SK-N-SH treated with all-trans-retinoic acid at 6 μM for 48 hours (cell line): ENCODE measurements at places on chromosomes 2 and 18.

GRCh38 chr2:109456776-109457175 lies 157.0 kb downstream of the SEPTIN10 start:
- no peak for ATAC-seq

GRCh38 chr18:55007602-55008001 lies 48.3 kb upstream of the CCDC68 start:
- no peak for ATAC-seq

DNA sequence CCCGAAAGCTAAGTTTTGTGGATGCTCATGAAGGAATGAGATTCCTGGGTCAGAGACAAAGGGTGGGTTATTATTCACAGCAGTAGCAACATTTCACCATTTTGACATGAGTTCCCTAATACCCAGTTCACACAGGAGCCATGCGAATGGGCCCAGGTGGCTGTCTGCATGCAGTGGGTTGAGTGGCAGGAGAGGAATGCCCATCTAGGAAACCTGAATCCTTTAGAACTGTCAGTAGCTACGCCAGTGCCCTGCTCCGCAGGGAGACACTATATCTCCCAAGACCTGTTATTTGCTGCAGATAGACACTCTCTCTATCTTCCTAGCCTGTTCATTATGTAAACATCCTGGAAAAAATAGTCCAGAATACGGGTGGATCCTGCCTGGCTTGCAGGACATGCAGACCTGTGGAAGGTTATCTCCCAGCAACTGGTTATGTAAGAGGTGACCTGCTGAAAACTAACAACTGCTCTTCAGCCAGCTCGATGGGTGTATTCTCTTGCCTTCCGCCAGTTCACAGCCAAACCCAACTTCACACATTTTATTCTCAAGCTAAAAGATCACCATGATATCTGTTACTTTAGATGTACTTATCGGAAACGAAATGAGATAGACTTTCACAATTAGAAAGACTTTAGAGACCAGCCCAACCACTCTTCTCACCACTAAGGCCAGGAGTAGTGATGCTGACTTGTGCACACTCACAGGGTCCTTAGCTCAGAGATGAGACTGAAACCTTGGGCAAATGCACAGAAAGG lies 59.1 kb downstream of the MBP start:
- no peak for ATAC-seq

GRCh38 chr2:224077773-224078507 lies 38.9 kb upstream of the SERPINE2 start:
- ATAC-seq: peak; percentile 76

- no peak for ATAC-seq
These were observed 72.9 kb downstream of the RBMS1 start for GRCh38 chr2:160420711-160421110.

- ATAC-seq: peak; percentile 94
These were observed 67.7 kb downstream of the SEPTIN10 start for GRCh38 chr2:109545828-109546713.

- ATAC-seq: no peak
These were observed 190.7 kb downstream of the RDH14 start for GRCh38 chr2:18369760-18370159.

GRCh38 chr2:240463866-240464481 lies 28.5 kb downstream of the GPC1 start:
- ATAC-seq: no peak

DNA sequence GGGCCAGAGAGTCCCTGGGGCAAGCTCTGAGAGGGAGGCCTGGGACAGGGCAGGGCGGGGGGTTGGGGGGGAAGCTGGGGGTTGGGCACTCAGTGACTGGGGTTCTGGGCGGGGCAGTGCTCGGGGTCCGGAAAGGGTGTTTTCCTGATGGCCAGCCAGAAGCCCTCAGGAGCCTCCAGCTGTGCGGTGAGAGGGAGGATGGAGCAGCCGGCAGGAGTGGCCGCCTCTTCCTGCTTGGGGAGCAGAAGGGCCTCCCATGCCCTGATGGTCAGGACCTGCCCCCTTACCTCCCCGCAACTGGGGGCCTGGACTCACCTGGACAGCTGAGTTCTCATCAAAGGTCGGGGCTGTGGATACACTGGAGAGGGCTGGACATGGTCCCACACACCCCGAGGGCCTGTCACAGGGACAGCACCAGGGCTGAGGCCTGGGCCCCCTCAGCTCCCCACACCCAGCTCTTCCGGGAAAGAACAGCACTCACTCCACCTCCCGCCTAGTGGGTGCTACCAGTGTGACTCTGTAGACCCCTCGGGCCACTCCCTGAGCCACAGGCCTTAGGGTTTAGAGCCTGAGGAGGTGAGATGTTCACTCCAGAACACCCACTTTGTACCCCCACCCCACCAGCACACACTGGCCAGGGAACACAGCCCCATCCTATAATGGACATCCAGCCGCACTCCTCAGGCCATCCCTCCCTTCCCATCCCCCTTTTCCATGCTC lies 6.7 kb downstream of the SFTPB start:
- no peak for ATAC-seq

GRCh38 chr2:235218486-235218907 lies 266.7 kb downstream of the SH3BP4 start:
- ATAC-seq: no peak

GRCh38 chr2:124702777-124703176 lies 677.7 kb downstream of the CNTNAP5 start:
- no peak for ATAC-seq

- ATAC-seq: no peak
These were observed 8.4 kb upstream of the CD226 start for GRCh38 chr18:69956057-69956456.

- ATAC-seq: peak; percentile 83
These were observed 1.5 kb downstream of the PXDN start for GRCh38 chr2:1742681-1743395.

DNA sequence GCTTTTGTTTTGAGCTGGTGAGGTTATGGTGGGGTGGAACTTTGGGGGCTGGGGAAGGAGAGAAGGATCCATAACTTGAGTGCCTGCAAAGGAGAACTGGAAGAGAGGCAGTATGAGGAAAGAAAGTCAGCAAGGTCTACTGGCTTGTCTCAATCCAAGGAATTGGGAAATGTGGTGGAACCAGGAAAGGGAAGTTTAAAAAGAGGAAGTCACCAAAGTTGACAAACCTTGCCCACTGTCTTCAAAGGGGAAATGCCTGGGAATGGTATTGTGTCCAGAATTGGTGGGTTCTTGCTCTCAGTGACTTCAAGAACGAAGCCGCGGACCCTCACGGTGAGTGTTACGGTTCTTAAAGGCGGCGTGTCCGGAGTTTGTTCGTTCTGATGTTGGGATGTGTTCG lies 304.1 kb upstream of the FAM98A start:
- ATAC-seq: no peak

DNA sequence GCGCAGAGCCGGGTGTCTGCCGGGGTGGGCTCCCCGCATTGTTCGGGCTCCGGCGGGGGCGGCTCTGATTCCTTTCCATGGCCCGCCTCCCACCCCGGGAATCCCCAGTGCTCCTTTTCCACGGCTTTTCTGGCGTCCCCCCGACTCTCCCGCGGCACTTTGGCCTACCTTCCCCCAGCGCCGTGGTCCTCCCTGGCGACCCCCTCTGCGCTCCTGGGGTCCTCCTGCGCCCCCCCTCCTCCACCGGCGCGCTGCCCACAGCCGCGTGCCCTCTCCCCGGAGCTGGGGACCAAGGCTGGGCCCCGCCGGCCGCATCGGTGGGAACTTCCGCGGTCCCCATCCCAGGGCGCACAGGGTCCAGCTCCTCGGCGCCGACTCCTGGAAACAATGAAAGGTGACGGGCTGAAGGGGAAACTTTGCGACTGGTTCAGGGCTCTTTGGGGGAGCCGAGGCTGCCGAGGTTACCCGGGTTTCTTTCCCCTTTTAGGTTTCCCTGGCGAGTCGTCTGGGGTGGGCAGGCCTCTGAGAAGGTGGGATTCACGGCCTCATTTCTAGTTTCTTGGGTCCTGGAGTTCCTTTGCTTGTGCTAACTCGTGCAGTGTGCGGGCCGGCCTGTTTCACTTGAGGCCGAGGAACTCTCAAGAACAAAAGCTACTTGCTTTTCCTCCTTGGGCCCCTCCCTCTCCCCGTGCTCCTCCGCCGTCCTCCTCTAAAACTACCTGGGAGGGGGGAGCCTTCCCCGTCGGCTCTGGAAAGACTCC lies 2.2 kb downstream of the TGIF1 start:
- ATAC-seq: 0 out of 3 replicates have a peak, but pooled peaks have one; percentile 0

- no peak for ATAC-seq
These were observed 503.7 kb upstream of the SLC8A1 start for GRCh38 chr2:40955635-40956034.

- ATAC-seq: no peak
These were observed 46.3 kb downstream of the FER1L5 start for GRCh38 chr2:96688649-96689430.

DNA sequence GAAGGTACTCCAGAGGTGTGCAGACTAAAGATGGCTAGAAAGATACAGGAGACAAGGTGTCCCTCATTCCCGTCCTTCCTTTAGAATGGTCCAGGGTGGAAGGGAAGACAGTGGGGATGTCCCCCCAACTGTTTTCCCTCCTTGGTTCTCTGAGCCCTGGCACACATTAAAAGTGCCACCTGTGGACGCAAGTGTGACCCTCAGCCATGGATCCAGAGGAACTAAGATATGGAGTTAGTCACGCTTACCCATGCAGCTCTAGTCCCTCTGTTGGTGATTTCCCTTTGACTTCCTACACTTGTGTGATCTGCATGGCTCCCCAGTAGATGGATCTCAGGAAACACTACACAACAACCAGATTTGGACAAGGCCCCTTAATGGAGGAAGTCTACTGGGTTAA lies 113.1 kb upstream of the SRD5A2 start:
- no peak for ATAC-seq

DNA sequence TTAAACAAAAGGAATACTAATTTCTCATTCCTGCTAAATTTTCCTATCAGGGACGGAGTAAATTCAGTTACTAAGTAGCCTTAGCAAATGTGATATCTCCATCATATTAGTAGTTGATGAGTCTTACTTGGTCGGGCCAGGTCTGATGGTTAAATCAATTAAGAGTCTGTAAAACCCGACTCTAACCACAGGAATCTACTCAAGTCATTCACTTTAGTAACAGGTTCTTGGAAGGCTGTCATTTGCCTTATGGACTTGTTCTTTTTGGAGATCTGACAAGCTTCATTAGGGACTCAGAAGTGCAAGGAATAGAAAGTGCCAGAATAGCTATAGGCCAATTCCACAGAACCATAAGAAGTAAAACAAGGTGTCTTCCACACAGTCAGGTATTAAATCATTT lies 119.0 kb downstream of the GCA start:
- no peak for ATAC-seq

DNA sequence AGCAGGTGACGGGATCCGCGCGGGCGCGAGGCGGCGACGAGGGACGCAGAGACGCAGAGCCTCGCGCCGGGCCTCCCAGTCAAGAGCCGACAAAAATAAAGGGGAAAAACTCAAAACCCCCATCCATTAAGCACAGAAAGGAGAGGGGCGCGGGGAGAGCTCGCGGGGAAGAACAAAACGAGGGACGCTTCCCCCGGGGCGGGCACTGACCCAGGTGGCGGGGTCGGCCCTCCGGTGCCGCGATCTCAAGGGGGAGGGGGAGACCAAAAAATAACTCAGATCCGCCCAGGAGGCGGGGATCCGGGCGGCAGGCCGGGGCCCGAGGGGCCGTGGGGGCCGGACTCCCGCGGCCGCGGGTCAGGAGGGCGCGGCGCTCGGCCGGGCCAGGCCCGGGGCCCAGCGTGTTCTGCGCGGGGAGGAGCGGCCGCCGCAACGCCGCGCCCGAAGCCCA lies 597 bp downstream of the RNF103 start:
- ATAC-seq: peak; percentile 9; the same call in 2 of the 3 replicates

DNA sequence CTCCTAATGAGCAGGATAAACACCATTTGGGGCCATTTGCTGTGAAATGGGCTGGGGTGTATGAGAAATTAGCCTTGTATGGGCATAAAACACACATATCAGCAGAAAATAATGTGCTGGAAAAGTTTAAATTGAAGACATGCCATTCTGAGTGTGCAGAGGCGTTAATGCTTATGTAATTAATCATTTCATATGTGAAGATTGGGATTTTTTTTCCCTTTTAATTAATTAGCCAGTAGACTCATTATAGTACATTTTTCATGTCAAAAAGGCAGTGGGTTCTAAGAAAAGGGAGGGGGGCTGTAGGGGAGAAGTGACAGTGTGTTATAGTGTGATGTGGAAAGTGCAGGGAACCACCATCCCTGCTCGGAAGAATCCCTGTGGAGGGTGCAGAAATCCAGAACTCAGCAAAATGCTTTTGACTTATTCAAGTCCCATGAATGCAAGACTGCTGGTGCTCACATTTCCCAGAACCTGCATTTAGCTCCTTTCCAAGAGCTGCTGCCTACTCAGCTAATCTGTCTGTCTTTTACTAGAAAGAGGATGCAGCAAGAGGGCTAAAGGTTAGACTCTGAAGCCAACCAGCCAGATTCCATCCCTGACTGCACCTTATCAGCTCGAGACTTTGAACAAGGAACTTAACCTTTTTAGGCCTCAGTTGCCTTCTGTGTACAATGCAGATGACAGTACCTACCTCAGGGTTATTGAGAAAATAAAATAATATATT lies 11.6 kb upstream of the COX7A2L start:
- ATAC-seq: peak; percentile 37; the same call in 1 of the 3 replicates

DNA sequence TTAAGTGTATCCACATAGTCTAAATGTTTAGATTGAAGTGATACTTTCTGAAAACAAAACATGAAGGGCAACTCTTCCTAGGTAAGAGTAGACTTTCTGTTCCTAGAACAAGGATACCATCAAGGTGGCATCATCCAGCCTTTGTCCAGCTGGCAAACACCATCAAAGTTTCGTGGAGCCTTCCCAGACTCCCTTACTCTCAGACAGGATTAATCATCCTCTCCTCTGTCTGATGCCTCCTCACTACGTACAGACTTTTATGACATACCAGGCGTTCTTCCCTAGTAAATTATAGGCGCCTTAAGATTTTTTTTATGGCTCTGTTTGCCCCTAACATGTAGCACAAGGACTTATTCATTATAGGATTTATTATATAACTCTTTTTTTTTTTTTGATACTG lies 29.4 kb upstream of the ASNSD1 start:
- ATAC-seq: peak; percentile 54

GRCh38 chr2:26574900-26575560 lies 66.1 kb downstream of the CIB4 start:
- no peak for ATAC-seq

DNA sequence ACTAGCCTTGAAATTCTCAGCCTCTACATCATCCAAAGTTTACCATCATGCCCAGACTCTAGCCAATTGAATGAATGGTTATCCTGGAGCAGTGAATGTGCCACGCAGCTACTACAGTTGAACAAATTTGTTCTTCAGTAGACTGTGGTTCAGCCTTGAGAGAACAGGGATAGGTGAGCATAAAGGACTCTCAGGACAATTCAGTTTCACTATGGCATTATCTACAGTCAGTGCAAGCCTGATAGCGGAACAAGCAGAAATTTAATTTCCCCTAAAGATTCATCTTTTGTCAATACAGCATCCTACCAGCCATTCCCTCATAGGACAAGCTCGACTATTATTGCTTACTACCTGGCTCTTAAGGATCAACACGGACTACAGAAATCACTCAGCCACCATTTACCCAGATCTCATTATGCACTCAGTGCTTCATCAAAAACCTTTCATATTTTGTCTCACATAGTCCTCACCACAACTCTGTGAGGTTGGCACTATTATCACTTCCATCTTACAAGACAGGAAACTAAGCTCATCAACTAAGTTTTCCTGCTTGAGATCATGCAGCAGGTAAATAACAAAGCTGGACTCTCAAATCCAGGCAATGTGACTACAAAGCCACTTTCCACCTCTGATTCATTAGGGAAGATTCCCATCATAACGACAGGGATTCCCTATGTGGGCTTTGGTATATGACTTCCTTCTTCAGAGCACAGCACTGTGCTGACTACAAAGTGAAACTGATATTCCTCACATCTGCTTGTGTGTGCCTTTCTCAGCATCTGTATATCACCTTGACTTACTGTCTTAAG lies 181.5 kb upstream of the ACVR2A start:
- no peak; the same call in 2 of the 3 replicates for ATAC-seq
